Stimulated activated naive B cell treated with anti-CD40 and anti-IgM and Interleukin-4, amounts not matched to agents 10 μg/mL and 1 μg/mL and 100 μg/mL, for 72 hours (primary cell): ENCODE measurements at places on chromosomes 7 and 10.

- no peak for DNase-seq
Measured at GRCh38 chr10:80924063-80924952, 386.6 kb downstream of the SH2D4B start.

GRCh38 chr10:130345728-130346127 is 209.5 kb downstream of the GLRX3 start:
- no peak for DNase-seq

GRCh38 chr10:81013771-81014170 is 476.1 kb downstream of the SH2D4B start:
- no peak for DNase-seq

GRCh38 chr10:74363727-74364126 is 212.7 kb downstream of the ADK start:
- no peak for DNase-seq

DNA sequence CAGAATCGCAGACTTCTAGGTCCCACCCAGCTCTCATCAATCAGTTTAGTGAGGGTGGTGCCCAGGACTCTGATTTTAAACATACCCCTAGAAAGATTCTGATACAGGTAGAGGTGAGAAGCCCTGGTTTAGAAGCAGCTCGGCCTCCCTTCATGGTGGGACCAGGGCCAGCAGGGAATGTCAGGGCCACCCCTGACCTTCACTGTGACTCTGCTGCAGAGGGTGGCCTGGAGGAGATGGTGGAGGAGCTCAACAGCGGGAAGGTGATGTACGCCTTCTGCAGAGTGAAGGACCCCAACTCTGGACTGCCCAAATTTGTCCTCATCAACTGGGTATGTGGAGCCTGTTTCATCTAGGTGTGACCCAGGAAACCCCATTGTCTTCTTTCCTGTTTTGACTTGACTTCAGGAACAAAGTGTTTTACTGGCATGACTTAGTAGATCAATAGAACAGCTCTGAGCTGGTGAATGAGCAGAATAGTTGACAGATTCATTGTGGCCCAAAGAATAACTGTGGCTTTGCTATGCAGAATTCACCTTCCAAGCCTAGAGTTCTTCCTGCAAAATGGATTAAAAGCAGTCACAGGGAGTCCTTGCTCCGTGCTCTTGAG is 7.2 kb downstream of the DBNL start:
- DNase-seq = no peak

GRCh38 chr10:24963521-24964041 is 11.2 kb upstream of the PRTFDC1 start:
- no peak for DNase-seq

- DNase-seq = no peak
Measured at GRCh38 chr7:107167483-107168232, 1.1 kb upstream of the HBP1 start.

- peak; percentile 83 for DNase-seq
Measured at GRCh38 chr10:96230527-96230926, 40.8 kb downstream of the BLNK start.

DNA sequence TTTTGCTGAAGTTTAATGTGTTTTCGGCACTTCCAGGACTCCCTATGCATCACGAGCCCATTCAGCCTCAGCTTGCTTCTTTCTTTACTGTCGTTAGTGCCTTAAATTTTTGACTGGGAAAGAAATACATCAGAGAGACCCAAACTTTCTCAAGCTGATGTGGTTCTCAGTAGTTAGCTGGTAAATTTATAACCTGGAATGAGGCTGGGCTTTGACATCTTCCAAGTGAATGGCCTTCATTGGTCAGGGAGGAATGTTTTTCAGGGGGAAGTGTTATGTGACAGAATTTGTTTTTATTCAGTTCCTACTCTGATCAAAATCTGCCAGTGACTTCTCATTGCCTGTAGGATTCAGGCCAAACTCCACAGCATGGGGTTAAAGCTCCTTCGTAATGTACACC is 296.9 kb downstream of the SORCS3 start:
- no peak for DNase-seq

- DNase-seq = no peak
Measured at GRCh38 chr7:17545348-17545747, 246.9 kb downstream of the AHR start.

- no peak for DNase-seq
Measured at GRCh38 chr7:103810112-103810744, 179.2 kb downstream of the RELN start.

- no peak for DNase-seq
Measured at GRCh38 chr7:94003446-94004023, 620 bp downstream of the BET1 start.

DNA sequence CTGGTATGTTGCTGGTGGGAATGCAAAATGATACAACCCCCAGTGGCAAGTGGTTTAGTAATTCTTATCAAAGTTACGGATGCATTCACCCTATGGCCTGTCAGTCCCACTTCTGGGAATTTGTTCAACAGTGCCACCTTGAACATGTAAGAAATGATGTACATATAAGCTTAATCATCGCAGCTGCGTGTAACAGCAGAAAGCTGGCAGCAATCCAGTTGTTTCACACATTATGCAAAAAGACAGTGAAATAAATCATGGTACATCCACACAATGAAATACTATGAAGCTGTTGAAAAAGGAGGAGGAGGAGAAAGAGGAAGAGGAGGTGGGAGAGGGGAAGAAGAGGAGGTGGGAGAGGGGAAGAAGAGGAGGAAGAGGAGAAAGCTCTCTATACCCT is 76.2 kb upstream of the MYL10 start:
- DNase-seq = no peak

DNA sequence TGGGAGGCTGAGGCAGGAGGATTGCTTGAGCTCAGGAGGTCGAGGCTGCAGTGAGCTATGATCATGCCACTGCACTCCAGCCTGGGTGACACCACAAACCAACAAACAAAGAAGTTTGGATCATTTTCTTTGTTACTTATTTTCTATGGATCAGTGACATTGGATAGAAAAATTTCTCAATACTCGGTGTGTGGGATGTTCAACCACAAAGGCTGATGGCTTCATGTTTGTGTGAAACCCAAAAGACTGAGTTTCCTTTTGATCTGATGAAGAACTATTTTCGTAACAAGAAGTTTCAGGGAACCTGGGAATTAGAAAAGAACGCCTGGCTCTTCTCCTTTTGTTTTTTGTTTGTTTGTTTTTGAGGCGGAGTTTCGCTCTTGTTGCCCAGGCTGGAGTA is 104.0 kb downstream of the HOXA1 start:
- no peak for DNase-seq

DNA sequence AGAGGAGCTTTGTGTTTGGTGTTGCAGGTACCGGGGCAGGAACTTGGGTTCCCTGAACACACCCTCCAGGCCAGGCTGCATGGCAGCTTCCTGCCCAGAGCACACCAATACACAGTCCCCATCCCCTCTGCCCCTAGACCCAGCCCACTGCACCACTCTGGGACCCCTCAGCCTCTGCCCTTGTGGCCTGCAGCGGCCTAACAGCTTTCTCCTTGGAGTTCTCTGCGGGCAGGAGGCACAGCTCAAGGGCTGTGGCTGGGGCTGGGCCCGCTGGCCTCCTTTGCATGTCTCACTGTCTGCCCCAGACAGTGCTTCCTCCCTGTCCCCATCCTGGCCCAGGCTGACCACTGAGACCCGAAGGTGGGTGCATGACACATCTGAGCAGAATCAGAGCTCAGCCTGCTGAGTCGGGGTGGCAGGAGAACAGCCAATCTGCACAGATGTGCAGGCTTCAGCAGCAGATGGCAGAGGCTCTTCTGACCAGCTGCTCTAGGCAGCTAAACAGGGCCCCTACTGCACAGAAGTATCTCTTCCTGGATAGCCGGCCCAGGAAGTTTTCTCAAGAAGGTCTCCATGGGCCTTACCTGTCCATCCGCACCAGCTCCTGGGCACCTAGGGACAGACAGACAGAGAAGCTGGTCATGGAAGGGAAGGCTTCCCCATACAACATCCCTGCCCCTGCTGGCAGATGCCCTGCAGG is 20.8 kb downstream of the VSIR start:
- DNase-seq = no peak

DNA sequence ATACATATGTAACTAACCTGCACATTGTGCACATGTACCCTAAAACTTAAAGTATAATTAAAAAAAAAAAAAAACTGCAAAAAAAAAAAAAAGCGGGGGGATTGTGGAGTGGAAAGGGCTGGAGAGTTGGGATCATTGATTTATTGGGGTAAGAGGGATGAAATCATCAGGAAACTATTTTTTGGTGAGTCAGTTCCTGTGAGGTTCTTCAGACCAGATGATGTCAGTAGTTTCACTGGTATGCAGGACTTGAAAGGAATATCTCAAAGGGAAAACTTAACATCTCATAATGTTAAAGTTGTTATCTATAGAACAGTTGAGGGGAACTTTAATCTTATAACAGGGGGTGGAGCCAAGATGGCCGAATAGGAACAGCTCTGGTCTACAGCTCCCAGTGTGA is 32.6 kb upstream of the TECTB start:
- no peak for DNase-seq

- DNase-seq = peak; percentile 24
Measured at GRCh38 chr10:23702977-23703414, 264.1 kb downstream of the OTUD1 start.

GRCh38 chr10:107859065-107859464 is 694.6 kb upstream of the SORCS1 start:
- DNase-seq = no peak

GRCh38 chr7:15515252-15515651 is 46.6 kb downstream of the AGMO start:
- DNase-seq = no peak

- DNase-seq = no peak
Measured at GRCh38 chr7:5681423-5681822, 100.0 kb downstream of the RNF216 start.

DNA sequence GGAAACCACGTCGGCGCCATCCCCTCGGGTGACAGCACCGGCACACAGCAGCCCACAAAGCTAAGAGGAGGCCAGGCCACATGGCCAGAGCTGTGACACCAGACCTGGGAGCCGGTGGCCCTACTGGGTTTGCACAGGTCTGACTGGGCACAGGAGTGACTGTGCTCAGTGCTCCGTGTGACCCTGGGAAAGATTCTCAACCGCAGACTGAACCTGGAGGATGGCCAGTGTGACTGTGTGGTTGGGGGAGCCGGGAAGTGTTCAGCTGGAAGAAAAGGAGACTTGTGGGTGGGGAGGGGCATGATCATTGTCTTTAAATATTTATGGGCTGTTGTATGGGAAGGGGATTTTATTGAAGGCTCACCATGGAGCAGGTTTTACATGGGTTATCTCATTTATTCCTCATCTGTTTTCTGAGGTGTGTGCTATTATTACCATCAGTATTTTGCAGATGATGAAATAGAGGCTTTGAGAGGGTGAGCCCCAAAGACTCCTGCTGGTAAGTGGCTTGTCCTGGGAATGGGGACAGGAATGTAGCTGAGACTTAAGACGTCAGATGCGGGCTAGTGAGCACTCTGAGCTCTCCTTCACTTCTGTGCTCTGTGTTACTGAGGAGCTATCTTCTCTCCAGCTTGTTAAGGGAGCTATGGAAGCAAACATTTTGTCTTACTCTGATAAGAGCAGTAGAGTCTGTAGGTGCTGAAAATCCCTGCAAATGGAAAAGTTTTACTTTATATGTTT is 127.5 kb downstream of the TMEM178B start:
- no peak for DNase-seq

DNA sequence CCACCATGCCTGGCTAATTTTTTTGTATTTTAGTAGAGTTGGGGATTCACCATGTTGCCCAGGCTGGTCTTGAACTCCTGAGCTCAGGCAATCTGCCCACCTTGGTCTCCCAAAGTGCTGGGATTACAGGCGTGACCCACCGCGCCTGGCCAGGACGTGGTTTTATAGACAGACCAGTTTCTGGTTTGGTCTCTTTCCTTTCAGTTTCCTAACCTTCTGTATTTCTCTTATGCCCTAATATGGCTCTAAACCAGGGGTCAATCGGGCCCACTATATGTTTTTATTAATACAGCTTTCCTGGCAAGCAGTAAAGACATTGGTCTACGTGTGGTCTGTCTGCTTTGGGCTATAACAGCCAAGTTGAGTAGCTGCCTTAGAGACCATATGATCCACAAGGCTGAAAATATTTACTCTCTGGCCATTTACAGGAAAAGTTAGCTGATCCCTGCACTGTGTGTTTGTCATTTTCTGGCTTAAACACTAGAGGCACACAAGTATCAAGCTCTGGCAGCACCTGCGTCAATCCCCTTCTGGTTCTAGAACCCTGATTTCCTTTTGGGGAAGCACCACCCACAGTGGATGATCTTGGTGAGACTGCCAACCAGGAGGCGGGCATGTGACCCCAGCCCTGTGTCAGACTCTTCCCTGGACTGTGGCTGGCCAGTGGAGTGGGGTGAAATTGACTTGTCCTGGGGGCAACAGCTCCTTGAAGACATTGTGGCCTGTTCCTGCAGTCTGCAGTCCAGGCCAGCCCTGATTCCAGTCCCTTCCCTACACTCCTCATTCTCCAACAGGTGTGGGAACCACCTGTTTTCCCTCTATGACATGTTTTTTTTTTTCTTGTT is 497.2 kb downstream of the PLXNA4 start:
- DNase-seq = no peak

DNA sequence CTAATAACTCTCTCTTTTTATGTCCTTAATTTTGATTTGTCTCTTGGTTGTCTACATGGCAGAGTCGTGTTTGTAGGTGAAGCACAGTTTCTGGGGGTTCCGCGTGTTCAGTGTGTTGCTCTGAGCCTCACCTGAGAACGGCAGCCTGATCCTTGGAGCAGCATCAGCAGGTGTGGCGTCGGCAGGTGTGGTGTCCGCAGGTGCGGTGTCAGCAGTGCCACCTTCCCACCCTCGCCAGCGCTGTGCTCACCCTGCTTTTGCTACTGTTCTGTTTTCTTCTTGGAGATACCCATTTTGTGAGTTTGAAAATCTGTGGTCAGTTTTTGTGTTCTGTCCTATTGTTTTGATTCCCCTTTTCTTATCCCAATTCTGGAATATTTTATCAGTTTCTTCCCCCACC is 406.6 kb downstream of the GLRX3 start:
- DNase-seq = no peak

DNA sequence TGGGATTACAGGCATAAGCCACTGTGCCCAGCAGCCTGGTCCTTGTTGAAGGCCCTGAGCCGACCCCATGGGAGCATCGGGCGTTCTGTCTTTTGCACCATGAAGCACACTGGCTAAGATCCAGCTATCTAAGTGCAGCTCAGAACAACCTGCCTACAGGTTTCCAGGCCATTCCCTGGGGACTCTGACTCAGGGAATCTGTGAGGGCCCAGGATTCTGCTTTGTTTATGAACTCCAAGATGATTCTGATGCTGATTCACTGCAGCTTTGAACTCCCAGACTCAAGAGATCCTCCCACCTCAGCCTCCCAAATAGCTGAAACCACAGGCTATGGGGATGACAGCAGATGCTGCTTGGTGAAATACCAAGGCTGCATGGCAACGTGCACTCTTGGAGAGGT is 30.2 kb downstream of the NPTX2 start:
- no peak for DNase-seq

DNA sequence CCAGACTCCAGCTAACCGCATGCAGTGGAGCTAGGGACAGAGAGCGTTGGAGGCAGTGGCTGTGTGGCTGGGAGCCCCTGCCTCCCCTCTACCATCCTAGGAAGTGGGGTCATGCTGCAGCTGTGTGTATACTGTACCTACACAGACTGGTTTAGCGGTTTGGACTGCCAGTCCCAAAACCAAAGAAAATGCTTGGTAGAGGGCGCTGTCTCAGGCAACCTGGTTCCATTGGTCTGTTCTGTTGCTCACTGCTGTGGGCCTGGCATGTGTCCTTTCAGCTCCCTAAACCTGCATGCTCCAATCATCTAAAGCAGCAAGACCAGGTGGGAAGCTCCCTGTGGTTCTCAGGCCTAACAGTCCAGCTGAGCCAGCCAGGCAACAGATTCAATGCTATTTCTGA is 4.5 kb downstream of the RBP4 start:
- no peak for DNase-seq
